Uterus (tissue), 4 donors: ENCODE measurements at places on chromosomes 1 and 21. TPM values are rescaled to one million over a fixed set of nuclear protein-coding genes. Genes with fewer than 3 reads are reported as not detected.

The GUCA2A gene
- not detected for total RNA-seq

DNA sequence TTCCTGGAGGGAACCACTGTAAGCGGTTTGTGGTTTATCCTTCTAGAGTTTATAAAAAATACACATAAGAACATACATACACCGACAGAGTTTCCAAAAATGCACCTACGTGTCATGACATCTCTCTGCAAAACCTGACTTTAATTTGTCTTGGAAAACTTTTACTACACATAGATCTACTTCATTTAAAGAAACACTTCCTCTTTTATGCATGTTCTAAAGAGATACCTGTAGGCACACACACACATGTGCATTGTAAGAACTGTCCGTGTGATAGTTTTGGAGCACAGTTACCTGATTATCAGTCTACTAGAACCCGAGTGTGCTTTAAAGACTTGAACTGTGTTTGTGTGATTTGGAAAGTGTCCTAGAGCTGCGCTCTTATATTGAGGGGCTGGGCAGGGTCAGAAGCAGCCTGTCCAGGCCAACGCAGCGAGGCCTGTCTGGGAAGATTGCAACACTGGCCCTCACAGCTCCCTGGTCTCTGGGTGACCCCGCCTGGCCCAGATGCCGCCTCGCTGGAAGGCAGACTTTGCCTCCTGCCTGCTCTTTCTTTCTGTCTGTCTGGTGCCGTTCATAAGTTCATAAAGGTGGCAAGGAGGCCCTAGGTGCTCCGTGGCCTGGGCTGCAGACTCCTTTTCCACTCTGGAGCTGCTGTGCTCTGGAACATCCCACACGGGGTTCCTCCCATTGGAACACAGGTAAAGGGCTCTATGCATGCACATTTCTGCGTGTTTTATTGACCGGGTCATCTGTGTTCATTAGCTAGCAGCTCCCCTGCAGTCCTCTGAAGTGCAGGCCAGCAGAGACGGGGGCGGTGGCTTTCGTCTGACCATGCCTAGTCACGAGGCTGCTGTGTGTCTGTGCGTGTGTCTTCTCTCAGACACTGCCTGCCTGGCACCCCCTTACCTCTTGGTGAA is 46.3 kb downstream of the AGPAT3 start:
- H3K4me3 ChIP-seq = no peak overlapping the region
- DNase-seq = no peak
- no peaks in the 10 kb centered on the region for H3K4me1 ChIP-seq
- no peaks in the 10 kb centered on the region for H3K36me3 ChIP-seq
- H3K27me3 ChIP-seq = no peaks in the 10 kb centered on the region
- H3K27ac ChIP-seq = no peak overlapping the region

DNA sequence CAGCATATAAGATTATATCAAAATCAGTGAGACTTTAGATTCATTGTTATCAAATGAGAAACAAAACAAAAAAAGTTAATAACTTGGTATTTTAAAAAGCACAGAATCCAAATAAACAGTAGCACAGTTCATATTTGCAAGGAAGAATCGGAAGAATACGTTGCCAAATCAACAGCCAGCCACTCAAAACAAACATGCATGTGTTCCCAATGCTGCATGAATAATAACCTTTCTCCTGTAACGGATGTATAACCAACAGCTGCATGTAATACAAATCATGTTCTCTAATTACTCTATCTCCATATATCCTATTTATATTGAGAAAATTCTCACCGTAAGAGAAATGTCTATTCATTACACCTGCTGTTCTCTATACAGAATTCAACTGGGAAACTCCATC is 98.9 kb upstream of the FOXD3 start:
- no peak overlapping the region for H3K27ac ChIP-seq
- no peak for DNase-seq
- H3K4me3 ChIP-seq = no peak overlapping the region
- H3K4me1 ChIP-seq = no peaks in the 10 kb centered on the region

DNA sequence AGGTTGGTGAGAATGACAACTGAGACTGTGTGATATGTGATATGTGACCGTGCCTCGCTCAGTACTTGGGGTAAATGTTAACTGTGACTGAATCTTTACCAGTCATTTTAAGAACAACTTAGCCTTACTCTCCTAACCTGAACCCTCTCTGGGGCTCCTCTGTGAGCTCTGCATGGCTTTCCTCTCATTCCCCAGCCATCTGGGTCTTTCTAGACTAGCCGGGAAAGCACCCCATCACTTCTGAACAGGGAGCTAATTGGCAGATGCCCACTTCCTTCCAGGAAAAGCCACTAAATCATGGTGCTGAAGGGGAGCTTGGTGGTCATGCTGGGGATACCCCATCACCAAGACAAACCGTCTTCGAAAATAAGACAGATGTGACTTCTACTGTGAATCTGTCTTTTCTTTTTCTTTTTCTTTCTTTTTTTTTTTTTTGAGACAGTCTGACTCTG is 16.5 kb upstream of the FOXO6 start:
- no peaks in the 10 kb centered on the region for H3K36me3 ChIP-seq
- DNase-seq = peak; percentile 1
- H3K4me1 ChIP-seq = no peaks in the 10 kb centered on the region
- H3K27me3 ChIP-seq = no peaks in the 10 kb centered on the region
- no peak overlapping the region for H3K27ac ChIP-seq

The SDE2 gene
- total RNA-seq = 41.7 TPM

The SPRR2A gene
- total RNA-seq = not detected

The PLPPR5 gene
- not detected for total RNA-seq

The PTPN22 gene
- 2.3 TPM for total RNA-seq

The IGSF3 gene
- 11.6 TPM for total RNA-seq

- DNase-seq = no peak
- H3K27ac ChIP-seq = no peak overlapping the region
- H3K4me3 ChIP-seq = no peak overlapping the region
- H3K27me3 ChIP-seq = no peaks in the 10 kb centered on the region
- H3K36me3 ChIP-seq = no peaks in the 10 kb centered on the region
- H3K4me1 ChIP-seq = no peaks in the 10 kb centered on the region
Observed at GRCh38 chr1:151680391-151680790, 36.2 kb downstream of the CELF3 start.

The LCE3E gene
- total RNA-seq = not detected

GRCh38 chr1:156376958-156377919 is 8.2 kb downstream of the RHBG start:
- H3K27me3 ChIP-seq = no peaks in the 10 kb centered on the region
- no peak for DNase-seq
- H3K27ac ChIP-seq = no peak overlapping the region
- no peak overlapping the region for H3K4me3 ChIP-seq

GRCh38 chr1:8097077-8097799 is 71.1 kb upstream of the ERRFI1 start:
- no peaks in the 10 kb centered on the region for H3K36me3 ChIP-seq
- no peaks in the 10 kb centered on the region for H3K27me3 ChIP-seq
- peaks cover 5% of the 10 kb centered on the region for H3K4me1 ChIP-seq
- no peak for DNase-seq

GRCh38 chr1:165629848-165630628 is 996 bp upstream of the MGST3 start:
- no peaks in the 10 kb centered on the region for H3K4me1 ChIP-seq
- DNase-seq = no peak
- H3K27me3 ChIP-seq = no peaks in the 10 kb centered on the region
- no peaks in the 10 kb centered on the region for H3K36me3 ChIP-seq

The CNN3 gene
- total RNA-seq = 510 TPM

The ILDR2 gene
- total RNA-seq = 0.30 TPM

DNA sequence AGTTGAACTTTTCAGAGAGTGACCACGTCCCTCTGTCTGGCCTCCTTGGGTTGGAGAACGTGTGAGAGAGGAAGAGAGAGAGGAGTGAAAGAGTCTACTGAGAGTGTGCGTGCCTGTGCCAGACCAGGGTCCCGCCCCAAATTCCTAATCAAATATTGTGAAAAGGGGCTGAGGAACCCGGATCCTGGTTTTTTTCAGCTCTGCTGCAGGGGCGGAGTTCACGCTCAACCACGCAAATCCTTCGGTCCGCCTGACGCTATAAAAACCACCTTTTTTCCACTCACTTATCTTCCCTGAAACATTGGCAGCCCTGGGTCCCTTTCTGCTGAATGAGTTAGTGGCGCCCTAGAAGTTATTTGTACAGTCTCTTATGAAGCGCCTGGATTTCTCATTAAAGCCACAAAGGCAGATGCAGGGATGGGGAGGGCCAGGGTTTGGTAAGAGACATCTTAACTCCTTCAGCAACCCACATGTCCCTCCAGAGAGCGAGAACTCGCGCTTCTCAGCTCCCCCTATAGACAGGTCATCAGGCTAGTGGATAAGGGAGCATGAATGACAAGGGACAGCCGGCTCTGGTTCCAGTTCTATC is at the start of gene FMOD:
Gene FMOD (minus strand): TSS at position 86 of the 589 bp plus-strand sequence. CDS start 2,852 bp downstream, outside the sequence.
- no peaks in the 10 kb centered on the region for H3K27me3 ChIP-seq
- peak; percentile 85 for DNase-seq
- H3K27ac ChIP-seq = peak within 1 kb of the TSS; percentile 67

DNA sequence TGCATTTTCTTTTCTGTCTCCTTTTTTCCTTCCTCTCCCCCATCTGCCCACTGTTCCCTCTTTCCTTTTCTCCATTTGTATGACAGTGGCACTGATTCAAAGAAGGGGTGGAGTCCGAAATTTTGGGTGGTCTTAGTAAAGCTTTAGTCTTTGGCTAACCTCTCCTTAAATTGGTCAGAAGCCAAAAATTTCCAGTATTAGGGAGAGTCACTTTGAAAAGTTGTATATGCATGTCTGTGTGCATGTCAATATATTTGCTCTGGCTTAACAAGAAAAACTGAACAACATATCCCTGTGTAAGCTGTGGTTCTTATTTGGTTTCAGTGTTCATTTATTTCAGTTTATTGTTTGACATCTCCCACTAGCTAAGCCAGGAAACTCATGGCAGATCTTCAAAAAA is 314.8 kb upstream of the CXADR start:
- no peak overlapping the region for H3K4me3 ChIP-seq
- H3K4me1 ChIP-seq = no peaks in the 10 kb centered on the region
- peak overlapping the region; percentile 78 for H3K27ac ChIP-seq
- DNase-seq = no peak
- no peaks in the 10 kb centered on the region for H3K36me3 ChIP-seq

DNA sequence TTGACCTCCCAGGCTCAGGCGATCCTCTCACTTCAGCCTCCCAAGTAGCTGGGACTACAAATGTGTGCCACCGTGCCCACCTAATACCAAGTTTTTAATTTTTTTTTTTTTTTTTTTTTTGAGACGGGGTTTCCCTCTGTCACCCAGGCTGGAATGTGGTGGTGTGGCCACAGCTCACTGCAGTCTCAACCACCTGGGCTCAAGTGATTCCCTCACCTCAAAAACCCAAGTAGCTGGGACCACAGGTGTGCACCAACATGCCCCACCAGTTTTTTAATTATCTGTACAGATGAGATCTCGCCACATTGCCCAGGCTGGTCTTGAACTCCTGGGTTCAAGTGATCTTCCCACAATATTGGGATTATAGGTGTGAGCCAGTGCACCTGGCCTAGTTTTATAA is 22.7 kb downstream of the PTP4A2 start:
- no peaks in the 10 kb centered on the region for H3K36me3 ChIP-seq
- H3K27ac ChIP-seq = no peak overlapping the region
- no peak for DNase-seq
- H3K4me3 ChIP-seq = no peak overlapping the region

GRCh38 chr1:61742620-61743430 is 545 bp downstream of the PATJ start:
- H3K4me1 ChIP-seq = peaks cover 4% of the 10 kb centered on the region
- no peaks in the 10 kb centered on the region for H3K27me3 ChIP-seq
- no peaks in the 10 kb centered on the region for H3K36me3 ChIP-seq
- H3K27ac ChIP-seq = peak overlapping the region; percentile 98
- peak overlapping the region; percentile 68 for H3K4me3 ChIP-seq

DNA sequence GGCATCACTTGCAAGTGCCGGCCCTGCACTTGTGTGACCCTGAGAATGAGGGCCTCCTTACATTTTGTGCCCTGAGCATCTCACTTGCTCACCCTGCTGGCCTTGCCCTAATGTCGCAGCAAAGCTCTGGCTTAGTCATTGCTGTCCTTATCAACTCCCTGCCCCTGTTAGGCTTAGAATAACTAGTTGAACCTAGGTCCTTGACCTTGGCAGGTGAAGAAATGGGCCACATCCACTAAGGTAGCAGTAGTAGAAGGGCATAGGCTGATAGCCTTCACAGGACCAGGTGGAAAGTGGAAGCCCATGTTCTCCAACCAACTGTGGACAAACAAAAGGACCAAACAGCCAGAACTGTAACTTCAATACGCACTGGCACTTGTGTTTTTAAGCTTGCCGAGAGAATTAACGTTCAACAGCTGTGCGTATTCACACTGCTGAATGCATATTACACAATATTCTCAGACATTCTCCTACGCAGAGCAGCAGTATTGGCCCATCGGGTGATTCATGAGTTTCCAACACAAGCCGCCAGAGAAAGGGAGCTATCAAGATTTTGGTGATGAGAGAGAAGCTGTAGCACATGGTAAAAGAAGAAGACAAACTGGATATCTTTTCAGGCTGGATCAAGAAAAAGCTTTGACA is 27.7 kb upstream of the PTGFRN start:
- no peaks in the 10 kb centered on the region for H3K27me3 ChIP-seq
- no peaks in the 10 kb centered on the region for H3K36me3 ChIP-seq
- H3K4me1 ChIP-seq = peaks cover 8% of the 10 kb centered on the region

The NCAM2 gene
- total RNA-seq = 1.2 TPM
